ENCODE measurements at places on chromosomes 7 and 10. TPM values are rescaled to one million over a fixed set of nuclear protein-coding genes. Genes with fewer than 3 reads are reported as not detected.

GRCh38 chr10:113947184-113948041 lies 93.0 kb downstream of the NHLRC2 start:
- no peaks in the 10 kb centered on the region for H3K36me3 ChIP-seq
- H3K4me3 ChIP-seq, result no peak overlapping the region
- peaks cover 10% of the 10 kb centered on the region for H3K4me1 ChIP-seq
- DNase-seq, result no peak

Gene AKR1D1
- not detected for total RNA-seq

Gene ZNF239
- total RNA-seq, result 1.1 TPM

GRCh38 chr7:89757910-89758309 lies 396.4 kb upstream of the STEAP1 start:
- no peak for DNase-seq
- no peaks in the 10 kb centered on the region for H3K27me3 ChIP-seq
- no peaks in the 10 kb centered on the region for H3K4me1 ChIP-seq
- H3K36me3 ChIP-seq, result no peaks in the 10 kb centered on the region
- H3K4me3 ChIP-seq, result no peak overlapping the region

Measured in activated CD8-positive, alpha-beta T cell treated with anti-CD3 and anti-CD28 coated beads, Interleukin-2, amount 10 ng/mL, durations not matched to agents 7 days and 5 days (primary cell).